ENCODE measurements at places on chromosomes 16 and 17.

DNA sequence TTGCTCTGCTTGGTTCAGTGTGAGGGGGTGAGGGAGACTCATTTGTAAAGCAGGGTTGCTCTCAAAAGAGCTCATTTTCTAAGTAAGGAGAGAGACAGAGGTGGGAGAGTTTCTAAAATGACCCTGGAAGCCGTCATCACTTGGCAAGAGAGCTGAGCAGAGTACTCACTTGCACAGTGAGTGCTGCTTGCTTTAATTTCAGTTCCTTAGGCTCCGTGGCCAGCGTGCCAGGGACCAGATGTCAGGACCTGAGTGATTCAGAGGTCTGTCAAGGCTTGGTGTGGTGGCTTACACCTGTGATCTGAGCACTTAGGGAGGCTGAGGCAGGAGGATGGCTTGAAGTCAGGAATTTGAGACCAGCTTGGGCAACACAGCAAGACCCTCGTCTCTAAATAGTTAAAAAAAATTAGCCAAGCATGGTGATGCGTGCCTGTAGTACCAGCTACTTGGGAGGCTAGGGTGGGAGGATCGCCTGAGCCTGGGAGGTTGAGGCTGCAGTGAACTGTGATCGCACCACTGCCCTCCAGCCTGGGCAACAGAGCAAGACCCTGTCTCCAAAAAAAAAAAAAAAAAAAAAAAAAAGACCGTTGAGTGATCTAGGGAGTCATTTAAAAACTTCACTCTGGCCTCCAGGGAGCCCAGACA is 10.7 kb downstream of the ZNF205 start:
- no peak for DNase-seq

- DNase-seq: no peak
Measured at GRCh38 chr17:82089723-82090548, 8.1 kb downstream of the FASN start.

GRCh38 chr16:12327971-12328726 is 351.6 kb downstream of the SNX29 start:
- no peak for DNase-seq

- no peak for DNase-seq
Measured at GRCh38 chr16:1525871-1526607, 7.4 kb upstream of the TMEM204 start.

GRCh38 chr17:55452139-55452790 is 30.6 kb upstream of the MMD start:
- DNase-seq: peak; percentile 11

- no peak for DNase-seq
Measured at GRCh38 chr17:14165616-14166015, 71.0 kb downstream of the CDRT15 start.

GRCh38 chr16:46747777-46748651 is at the start of gene MYLK3:
Gene MYLK3 (minus strand): TSS chr16:46748344. CDS start chr16:46748193, 151 bp downstream.
- DNase-seq: no peak

- DNase-seq: no peak
Measured at GRCh38 chr16:1009358-1010150, 28.0 kb downstream of the SOX8 start.

DNA sequence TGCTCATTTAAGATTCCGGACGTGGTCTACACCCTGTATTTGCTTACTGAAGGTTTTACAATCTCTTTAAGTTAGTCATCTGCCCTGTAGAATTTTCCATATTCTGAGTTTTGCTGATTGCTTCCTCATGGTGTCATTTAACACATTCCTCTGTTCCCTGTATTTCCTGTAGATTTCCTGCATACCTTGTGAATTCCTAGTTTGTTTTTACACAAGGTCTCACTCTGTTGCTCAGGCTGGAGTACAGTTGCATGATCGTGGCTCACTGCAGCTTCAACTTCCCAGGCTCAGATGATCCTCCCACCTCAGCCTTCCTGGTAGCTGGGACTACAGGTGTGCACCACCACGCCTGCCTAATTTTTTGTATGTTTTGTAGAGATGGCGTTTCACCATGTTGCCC is 66.8 kb downstream of the CMIP start:
- no peak for DNase-seq

GRCh38 chr16:66634527-66635196 is 30.2 kb downstream of the CMTM3 start:
- no peak for DNase-seq

GRCh38 chr16:81651758-81652718 is 127.1 kb upstream of the PLCG2 start:
- no peak for DNase-seq

DNA sequence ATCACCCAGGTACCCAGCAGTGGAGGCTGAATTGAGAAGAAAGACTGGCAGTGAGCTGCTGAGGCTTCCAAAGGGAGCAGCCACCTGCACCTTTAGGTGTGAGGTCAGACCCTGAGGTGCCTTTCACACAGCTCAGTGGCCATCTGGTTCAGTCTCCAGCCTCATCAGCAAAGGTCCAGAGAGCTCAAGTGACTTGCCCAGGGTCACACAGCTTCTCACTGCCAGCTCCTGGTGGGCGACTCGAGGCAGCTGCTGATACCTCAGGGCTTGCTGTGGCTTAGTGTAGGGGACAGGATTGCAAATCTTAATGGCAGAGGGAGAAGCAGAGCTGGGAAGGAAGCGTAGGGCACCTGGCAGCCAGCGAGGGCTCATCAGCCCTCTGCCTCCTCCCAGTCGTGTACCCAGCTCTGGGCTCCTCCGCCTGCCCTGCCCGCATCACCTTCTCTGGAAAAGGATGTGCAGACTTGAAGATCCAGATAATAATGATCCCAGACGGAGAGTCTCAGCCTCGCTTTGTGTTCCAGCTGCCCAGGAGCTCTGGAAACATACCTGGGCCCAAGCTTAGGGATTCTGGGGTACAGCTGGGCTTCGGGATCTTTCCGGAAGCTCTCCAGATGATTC is 165.3 kb upstream of the GSE1 start:
- DNase-seq: no peak

GRCh38 chr16:57802341-57803133 is at the start of gene KIFC3:
Gene KIFC3 (minus strand): TSS chr16:57802491. CDS start chr16:57798243, 4,248 bp downstream.
- peak; percentile 79 for DNase-seq

GRCh38 chr16:57823836-57824235 is 21.5 kb upstream of the KIFC3 start:
- DNase-seq: no peak

- DNase-seq: no peak
Measured at GRCh38 chr17:40432864-40433528, 10.3 kb upstream of the IGFBP4 start.

DNA sequence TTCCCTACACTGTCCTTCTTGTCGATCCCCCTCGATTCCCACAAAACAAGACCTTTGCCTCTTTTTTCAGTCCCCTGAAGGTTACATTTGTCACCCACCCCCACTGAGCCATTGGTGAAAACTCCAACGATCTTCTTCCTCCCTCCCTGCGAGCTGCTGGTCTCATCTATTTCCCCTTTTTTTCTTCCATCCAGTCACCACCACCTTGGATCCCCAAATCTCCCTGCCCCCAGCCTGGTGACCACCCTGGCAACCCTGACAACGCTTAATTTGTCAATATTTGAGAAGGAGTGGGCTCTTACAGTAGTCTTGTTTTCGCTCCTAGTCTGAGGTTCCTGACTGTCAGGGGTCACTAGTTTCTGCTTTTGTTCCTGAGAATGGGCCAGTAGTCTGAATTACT is 62.9 kb downstream of the SMPD3 start:
- no peak for DNase-seq
